LHCN-M2 (cell line): ENCODE measurements at places on chromosomes 5 and 9. TPM values are rescaled to one million over a fixed set of nuclear protein-coding genes. Genes with fewer than 3 reads are reported as not detected.

DNA sequence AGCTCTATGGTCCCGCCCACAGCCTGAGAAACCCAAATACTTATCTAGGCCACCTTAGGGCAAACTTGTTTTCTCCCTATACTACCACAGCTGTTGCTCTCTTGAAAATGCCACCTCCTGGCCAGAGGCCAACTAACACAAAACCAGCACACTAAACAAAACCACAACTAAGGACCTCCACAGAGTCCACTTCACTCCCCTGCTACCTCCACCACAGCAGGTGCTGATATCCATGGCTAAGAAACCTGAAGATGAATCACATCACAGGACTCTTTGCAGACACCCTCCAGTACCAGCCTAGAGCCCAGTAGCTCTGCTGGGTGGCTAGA lies 108.4 kb downstream of the ALDH1A1 start:
- DNase-seq, result peak; percentile 29

GRCh38 chr9:108743901-108744371 lies 111.8 kb downstream of the ACTL7B start:
- peak; percentile 48 for DNase-seq

DNA sequence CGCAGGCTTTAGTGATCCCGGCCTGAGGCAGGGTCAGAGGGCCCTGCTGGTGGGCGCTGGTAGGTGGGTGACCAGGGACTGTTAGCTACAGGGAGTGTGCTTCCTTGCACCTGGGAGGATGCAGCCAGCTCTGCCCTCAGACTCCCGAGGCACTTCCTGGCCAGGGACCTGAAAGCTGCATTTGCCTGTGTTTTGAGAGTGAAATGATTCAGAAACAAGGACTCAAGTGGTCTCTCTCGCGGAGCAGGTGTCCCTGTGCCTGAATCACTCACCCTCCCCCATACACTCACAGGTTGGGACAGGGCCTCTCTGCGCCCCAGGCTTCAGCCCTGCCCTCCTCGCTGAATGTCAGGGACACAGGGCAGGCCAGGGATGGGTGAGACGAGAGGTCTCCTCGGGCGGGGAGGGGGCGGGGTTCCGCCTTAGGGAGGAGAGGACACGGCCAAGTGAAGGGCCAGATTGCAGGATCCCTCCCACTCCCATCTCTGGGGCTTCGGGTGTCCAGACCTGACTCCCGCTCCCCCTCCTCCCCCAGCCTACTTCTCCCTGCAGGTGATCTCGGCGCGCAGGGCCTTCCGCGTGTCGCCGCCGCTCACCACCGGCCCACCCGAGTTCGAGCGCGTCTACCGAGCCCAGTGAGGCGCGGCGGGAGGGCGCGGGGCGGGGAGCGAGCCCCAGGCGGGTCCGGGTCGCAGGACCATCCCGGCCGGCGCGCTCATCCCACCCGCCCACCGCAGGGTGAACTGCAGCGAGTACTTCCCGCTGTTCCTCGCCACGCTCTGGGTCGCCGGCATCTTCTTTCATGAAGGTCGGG lies 1.5 kb downstream of the LTC4S start:
- no peak for DNase-seq

LMX1B gene
- total RNA-seq, result not detected in 2 replicates

TMEM215 gene
- not detected in 2 replicates for total RNA-seq

DNA sequence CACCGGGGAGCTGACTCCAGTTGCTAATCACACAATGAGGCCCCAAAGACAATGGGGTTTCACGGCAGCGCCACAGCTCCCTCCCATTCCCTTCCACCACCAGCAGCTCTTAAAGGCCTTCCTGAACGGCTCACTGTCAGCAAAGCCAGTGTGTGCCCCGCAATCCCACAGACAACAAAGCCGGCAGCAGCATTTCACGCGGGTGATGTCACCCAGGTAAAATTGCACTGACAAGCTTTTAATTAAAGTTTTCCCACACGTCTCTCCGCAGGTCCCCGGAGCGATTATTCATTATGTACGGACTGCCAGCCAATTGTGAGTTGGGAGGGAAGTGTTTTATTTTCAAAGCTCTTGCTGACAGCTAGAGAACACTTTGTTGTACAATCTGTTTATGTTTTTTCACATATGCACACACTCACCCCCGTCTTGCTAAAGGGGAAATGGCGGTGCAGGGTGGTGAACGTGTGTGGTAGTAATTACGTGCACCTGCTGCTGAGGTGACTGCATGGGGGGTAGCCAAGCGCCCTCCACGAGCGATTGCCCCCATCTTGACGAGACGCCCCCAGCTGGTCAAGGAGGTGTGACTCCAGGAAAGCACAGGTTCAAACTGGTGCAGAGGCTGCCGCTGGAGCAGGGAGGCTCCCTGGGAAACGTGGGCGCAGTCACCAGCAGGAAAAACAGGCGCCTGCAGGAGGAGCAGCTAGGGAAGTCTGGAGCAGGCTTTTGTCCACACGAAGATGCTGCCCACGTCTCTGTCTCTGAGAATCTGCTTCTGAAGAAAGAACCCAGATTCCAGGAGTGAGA lies 65.0 kb downstream of the IRX2 start:
- no peak for DNase-seq

DNA sequence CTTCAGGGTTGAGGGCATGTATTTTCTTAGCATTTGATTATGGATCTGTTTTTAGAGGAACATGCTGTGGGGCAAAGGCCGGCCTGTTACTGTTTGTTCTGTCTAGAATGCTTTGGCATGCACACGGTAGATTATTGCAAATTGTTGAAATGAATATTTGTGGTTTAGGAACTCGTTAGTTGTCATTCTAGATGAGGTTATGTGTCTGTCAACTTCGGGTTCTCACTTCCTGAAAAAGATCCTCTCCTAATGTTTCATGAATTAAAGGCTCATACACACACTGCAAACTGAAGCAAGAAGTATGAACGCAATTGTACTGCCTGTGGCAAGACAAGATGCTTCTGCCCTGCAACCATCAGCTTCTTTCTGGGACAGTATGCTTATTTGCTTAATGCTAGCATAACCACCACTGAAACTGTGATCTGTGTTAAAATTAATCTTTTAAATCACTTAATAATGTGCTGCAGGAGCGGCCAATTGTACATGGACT lies 99.6 kb downstream of the BASP1 start:
- peak; percentile 61 for DNase-seq

GRCh38 chr9:121763561-121764370 lies 112.3 kb downstream of the DAB2IP start:
- no peak for DNase-seq

GRCh38 chr9:81470864-81471263 lies 218.5 kb downstream of the TLE1 start:
- DNase-seq, result no peak

CFAP90 gene
- 0.26 TPM in 1 of 2 replicates, not detected in the other for total RNA-seq

- no peak for DNase-seq
These were observed 26.9 kb downstream of the GPRIN1 start for GRCh38 chr5:176583076-176583475.

GRCh38 chr9:85224729-85225128 lies 517.0 kb downstream of the AGTPBP1 start:
- no peak for DNase-seq

ANKRD31 gene
- total RNA-seq, result not detected in 2 replicates

HCN1 gene
- 0.06 TPM in 1 of 2 replicates, not detected in the other for total RNA-seq

- DNase-seq, result peak; percentile 92
These were observed 66.6 kb downstream of the C9orf152 start for GRCh38 chr9:110141227-110141793.

DNA sequence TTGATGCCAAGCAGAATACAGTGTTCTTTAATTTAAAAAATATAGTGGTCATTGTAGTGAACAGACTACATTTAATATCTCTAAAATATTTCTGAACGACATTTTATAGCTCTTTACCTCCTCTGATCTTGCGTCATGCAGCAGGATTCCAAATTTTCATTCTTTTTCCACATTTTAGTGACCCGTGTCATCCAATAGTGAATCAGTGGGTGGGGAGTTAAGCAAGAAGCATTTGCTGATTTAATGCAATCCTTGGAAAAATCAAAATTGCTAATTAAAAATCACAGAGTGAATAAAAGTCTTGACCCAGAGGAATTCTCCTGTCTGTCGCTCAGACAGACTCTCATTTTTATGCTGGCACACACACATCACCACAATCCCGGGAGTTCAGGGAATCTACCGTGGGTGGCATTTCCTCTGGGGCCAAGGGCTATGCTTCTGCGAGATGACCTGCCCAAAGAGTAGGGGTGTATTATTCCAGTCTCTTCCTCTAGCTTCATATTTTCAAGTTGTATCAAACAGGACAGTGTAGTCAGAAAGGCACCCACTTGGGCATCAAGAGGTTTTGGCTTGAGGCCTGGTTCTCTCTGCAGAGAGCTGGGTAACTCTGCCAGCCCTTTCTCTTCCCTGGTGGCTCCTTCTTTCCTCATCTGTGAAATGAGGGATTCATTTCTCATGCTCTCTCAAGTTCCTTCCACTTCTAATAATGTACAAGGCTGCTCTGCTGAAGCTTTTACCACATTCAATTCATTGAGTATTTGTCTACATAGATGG lies 24.8 kb upstream of the OTP start:
- DNase-seq, result no peak

ACOT12 gene
- not detected in 2 replicates for total RNA-seq

REEP2 gene
- total RNA-seq, result 9.0 and 11.0 TPM in 2 replicates

DNA sequence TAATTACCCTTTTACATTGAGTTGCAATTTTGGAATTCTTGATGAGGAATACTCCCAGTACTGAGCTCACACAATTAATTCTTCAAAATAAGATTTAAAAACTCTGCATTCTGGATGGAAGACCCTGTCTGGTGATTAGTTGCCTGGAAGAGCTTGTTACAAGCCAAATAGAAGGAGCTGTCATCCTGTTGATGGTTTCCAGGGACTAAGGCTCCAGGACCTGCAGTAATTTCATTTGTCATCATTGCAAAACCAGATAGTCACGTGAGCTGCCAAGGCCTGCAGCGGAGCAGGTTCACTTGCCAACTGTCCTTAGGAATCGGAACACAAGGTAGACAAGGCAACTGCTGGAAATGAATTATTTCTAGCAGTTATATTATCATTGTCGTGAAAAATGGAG lies 597.7 kb downstream of the CCDC171 start:
- no peak for DNase-seq

CTNNAL1 gene
- total RNA-seq, result 72.3 and 72.8 TPM in 2 replicates

DNA sequence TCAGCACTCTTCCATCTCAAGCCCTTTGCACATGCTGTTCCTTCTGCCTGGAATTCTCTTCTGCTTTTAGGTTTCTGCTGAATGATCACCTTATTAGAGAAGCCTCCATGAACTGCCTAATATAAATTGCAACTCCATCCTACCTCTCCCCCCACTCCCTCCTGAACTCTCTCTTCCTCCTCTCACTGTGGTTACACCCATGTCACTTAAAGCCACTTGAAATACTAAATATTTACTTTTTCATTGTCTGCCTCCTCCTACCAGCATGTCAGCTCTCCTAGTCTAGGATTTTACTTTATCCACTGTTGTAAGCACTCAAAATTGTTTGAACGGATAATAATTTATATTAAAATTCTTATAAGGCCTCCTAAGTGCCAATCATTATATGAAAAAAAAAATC lies 43.8 kb downstream of the ACTL7B start:
- no peak for DNase-seq
